ENCODE measurements at places on chromosomes 16 and 17. TPM values are rescaled to one million over a fixed set of nuclear protein-coding genes. Genes with fewer than 3 reads are reported as not detected.

Gene CDK5R1
- 1.3 TPM for total RNA-seq

DNA sequence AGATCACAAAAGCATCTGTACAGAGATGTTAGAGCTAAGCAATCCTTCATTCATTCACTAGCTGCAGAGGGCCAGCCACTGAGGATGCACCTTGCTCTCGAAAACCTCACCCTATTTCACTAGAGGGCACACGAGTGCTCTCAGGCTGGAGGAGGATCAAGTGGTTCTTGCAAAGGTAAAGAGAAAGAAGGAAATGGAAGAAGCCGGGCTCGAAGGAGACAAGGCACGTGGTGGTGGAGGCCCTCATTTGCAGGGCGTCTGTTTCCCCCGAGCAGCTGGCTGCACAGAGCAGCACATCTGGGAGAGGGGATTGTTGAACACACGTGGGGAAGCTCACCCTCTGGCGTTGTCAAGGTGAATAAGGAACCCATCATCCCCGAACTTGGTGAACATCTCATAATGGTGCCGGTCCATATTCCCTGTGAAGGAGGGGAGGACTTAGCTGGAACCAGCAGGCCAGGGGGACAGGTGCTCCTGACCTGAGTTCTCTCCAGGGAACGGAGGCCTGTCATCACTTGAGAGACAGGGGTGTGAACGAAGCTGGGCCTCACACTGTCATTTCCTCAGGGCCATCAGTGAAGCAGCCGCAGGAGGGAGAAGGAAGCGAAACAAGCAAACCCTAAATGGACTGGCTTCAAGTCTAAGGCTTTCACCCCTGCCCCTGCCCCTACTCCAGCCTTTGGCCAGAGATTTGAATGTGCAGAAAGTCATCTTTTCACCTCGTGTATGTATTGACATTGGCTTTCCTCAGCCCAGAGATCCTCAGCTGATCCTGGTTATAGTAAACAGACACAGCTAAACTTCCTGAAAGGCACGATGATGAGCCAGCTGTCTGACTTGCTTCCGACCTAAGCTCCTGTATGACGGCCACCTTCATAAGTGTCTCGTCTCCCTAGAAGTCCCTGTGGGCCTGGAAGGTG, 27.6 kb downstream of the PRKAR1A start:
- DNase-seq = no peak

- peak; percentile 19 for DNase-seq
These were observed 908 bp downstream of the TMEM98 start for GRCh38 chr17:32928586-32929535.

DNA sequence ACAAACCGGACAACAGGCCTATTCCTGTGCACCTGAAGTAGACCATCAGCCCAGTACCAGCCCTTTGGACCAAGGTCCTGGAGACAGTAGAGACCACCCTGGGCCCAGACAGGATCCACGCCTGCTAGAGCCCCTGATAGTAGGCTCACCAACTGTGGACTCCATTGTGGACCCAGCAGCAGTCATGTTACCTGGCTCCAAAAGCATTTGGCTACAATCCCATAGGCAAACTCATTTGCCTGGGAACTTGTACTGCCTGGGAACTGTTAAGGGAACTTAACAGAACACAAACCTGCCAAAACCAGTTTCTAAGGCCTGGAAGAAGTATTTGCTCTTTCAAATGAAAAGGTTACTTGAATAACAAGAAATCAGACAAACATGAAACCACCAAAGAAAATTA, 10.0 kb upstream of the ACSM1 start:
- DNase-seq = no peak

- DNase-seq = no peak
These were observed 269.6 kb downstream of the SNX29 start for GRCh38 chr16:12245921-12246720.

Gene TMIGD1
- total RNA-seq = not detected

DNA sequence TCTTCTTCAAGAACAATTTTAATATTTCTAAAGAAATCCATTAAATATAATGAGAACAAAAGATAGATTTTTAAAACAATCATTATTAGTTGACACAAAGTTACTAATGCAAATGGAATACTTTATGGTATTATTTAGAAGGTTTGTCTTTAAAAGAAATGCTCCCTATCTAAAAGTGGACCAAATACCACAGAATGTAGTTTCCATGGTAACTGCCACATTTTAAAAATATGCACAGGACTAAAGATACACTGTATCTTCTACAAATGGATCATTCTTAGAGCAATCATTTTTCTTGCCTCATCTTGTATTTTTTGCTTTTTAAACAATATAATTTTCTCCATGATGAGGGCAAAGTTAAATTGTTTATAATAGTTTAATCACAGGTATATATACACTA, 296.0 kb downstream of the CEP112 start:
- DNase-seq = no peak
